ENCODE measurements at places on chromosomes 12 and 14.

GRCh38 chr14:83320837-83321236 lies 1787.2 kb upstream of the SEL1L start:
- DNase-seq, result no peak

DNA sequence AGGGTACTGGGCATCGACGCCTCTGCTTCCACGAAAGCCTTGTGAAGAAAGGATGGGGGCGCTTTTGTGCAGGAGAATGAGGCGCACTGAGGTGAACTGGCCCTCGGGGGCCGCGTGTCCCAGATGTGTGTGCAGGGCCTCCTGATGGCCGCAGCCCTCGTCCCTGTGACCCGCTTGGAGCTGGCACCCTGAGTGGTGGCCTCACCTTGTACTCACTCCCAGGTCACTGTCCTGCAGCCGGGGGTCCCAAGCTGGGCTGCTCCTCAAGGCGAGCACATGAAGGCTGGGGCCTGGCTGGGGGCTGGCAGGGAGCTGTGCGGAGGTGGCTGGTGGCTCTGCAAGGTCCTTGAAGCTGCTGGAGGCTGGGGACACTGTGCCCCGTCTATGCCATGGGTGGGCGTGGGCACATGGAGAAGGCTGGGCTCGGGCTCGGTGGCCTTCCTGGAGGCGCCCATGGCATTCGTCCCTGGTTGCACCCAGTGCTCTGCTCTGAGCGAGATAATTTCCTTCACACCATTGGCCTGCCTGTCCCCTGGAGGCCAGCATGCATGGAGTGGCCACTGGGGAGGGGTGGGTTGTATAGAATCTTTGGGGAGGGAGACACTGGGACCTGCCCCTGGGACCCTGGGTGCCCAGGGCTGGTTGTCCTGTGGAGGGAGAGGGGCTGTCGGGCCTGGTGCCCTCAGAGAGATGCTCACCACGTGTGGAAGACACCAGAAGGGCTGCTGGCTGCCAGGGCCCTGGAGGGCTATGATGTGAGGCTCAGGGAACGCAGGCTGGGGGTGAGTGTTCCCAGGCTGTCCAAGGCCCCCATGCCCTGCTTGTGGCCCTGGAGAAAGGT lies 79.3 kb downstream of the TMEM121 start:
- no peak for DNase-seq

- no peak for DNase-seq
Observed at GRCh38 chr12:93594766-93595311, 22.4 kb downstream of the SOCS2 start.

DNA sequence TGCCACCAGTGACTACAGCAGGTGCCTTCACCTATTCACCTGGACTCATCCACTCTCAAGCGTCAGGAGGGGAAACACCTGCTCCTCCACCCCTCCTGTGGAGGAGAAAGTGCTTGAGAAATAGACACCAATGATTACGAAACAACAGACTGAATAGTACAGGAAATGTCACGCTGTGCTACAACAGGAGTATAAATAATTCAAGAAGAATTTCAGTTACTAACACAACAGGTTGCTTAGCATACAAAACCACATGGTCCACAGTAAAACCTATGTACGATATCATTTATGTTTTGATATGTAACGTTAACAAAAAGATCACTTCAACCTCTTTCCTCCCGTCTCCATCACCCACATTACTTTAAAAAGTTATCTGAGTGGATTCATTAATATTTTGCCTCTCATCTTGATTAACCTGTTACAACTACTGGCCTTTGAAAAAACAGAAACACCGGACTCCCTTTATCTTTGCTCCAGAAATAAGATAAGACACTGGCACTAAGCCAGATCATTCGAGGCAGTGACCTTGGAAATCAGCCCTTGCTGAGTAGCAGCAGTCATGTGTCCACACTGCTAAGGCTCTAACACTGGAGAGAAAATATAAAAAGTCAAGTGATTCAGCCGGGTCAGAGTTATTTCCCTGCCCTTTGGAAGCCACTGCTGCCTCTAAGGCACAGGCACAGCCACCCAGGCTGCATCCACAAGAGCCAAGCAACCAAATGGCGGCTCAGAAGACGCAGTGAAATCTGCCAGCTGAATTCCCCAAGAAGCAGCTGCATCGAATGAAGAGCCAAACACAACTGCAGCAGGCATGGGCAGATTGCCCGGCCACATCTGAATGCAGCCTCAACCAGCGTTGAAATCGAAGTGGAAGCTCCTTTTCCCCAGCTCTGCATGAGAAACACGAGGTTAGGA lies 40.9 kb downstream of the NT5DC3 start:
- peak; percentile 92 for DNase-seq

- DNase-seq, result no peak
Observed at GRCh38 chr14:94180655-94181271, 6.6 kb downstream of the PPP4R4 start.

- DNase-seq, result peak; percentile 96
Observed at GRCh38 chr14:96265383-96266095, 9.5 kb downstream of the BDKRB1 start.

GRCh38 chr14:24849471-24849870 lies 200.5 kb downstream of the STXBP6 start:
- DNase-seq, result no peak

GRCh38 chr12:111413442-111414086 lies 7.8 kb downstream of the SH2B3 start:
- no peak for DNase-seq

DNA sequence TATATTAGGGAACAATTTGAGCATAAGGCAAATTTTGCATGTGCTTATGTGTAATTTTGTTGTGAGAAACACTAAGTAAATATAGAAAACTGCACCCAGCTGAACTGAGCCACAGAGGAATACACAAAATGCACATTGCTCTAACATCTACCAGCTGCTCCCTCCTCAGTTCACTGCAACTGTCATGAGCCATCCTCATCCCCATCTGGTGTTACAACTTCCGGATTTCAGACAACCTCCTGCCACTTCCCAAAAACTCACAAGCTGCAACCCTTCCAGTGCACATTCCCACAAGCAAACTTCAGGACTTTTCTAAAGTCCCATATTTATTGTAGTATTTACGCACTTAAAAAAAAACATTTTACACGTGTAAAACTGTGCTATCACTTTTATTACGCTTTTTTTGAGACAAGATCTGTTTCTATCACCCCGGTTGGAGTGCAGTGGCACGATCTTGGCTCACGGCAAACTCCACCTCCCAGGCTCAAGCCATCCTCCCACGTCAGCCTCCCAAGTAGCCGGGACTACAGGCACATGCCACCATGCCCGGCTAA lies 169.1 kb upstream of the TBX3 start:
- no peak for DNase-seq

DNA sequence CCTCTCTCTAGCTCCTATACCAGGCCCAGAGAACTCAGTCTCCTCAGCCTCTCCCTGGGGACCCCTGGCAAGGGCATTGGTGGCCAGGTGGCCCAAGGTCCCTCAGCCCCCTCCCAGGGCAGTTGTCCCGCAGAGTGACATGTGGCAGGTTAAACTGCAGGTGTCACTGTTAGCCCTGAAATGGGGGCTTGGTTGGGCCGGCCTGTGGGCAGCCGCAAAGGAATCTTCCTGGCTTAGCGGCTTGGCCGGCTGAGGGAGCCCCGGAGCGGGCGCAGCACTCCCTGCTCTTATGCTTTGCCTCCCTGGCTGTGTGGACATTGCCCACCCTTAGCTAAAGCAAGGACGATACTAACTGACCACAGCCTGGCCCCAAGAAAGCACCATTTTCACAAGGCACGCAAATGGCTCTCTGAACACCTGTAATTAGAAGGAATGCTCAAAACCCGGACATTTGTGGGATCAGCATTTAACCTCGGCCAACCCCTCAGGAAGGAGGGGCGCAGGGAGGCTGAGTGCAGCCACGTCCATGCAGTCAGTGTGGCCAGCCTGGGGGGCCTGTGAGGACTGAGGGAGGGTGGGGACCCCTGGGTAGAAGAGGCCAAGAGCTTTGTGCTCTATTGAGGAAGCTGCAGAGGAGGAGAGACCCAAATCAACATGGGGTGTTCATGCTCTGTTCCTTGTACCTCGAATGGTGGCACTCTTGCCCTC lies 82.2 kb downstream of the PAPOLA start:
- DNase-seq, result peak; percentile 31

GRCh38 chr12:108151533-108152169 lies 22.6 kb downstream of the WSCD2 start:
- no peak for DNase-seq

DNA sequence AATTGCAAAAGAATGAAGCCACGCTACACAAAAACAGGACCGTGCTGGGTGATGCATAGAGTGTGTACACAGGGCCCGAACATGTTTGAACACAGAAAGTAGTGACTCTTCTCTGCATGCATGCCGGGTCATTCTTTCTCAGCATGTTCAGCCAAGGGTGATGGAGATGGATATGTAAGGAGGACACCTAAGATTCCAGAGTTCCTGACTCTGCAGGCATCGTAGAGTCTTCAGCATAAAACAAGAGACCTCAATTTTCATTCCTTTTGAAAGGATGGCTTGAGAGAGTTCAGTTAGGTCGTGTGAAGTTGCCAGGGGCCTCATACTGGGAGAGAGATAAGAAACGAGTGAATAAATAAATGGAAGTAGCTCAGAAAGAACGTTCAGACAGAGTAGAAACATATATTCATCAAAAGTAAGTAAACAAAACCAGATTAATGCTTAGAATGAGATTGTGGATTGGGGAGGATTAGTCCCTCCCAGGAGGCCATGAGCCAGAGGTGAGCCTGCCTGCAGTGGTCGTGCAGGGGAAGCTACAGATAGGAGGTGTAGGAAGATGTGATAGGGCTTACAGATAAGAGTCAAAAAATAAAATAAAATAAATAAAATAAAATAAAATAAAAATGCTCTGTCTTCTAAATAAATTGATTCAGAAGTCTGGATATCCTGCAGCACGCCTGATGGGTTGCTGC lies 27.6 kb upstream of the SEL1L start:
- DNase-seq, result no peak

DNA sequence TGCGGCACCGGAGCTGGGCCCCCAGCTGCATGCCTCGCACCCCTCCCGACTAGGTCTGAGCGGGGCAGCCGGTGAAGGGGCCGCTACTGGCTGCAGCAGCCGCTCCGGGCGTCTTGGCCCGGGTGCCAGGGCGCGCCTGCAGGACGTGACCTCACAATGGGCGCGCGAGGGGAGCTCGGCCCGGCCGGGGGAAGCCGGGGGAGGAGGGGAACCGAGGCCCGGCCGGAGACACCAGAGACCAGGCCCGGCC lies 353 bp downstream of the BAG5 start:
- DNase-seq, result no peak

DNA sequence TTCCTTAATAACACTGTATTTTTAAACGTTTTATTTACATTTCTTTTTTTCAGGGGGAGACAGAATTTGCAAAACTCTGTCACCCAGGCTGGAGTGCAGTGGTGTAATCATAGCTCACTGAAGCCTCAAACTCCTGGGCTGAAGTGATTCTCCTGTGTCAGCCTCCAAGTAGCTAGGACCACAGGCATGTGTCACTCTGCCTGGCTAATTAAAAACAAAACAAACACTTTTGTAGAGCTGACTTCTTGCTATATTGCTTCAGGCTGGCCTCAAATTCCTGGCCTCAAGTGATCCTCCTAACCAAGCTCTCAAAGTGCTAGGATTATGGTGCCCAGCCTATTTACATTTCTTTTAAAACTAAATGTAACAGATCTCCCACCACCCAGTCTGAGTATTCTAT lies 12.7 kb downstream of the CPSF6 start:
- DNase-seq, result no peak

- DNase-seq, result no peak
Observed at GRCh38 chr12:131177599-131177998, 223.9 kb downstream of the ADGRD1 start.

GRCh38 chr12:119956047-119956446 lies 33.0 kb upstream of the BICDL1 start:
- DNase-seq, result no peak

GRCh38 chr14:101926620-101927019 lies 37.8 kb upstream of the DYNC1H1 start:
- DNase-seq, result no peak

- no peak for DNase-seq
Observed at GRCh38 chr12:12224240-12224940, 42.5 kb downstream of the LRP6 start.

GRCh38 chr12:108804271-108804953 lies 53.0 kb downstream of the SSH1 start:
- no peak for DNase-seq

DNA sequence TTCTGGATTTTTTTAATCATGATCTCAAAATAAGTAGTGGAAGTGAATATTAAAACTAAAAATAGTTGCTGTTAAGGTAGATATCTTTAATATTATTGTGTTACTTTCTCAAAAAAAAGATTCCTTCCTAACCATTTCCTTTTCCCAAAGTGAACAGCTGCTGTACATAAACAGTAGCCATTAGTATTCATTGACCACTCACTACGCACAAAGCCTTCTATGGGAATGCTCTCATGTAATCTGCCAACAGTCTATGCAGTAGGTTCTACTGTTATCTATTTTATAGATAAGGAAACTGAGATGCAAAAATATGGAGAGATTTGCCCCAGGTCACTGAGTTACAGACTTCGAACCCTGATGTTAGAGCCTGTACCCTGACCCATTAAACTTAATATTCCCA lies 32.1 kb downstream of the ZFP36L1 start:
- no peak for DNase-seq

- no peak for DNase-seq
Observed at GRCh38 chr12:52585946-52586345, 12.3 kb upstream of the KRT74 start.

- no peak for DNase-seq
Observed at GRCh38 chr12:108296945-108297344, 42.2 kb downstream of the CMKLR1 start.

GRCh38 chr12:118337194-118337838 lies 35.4 kb downstream of the TAOK3 start:
- no peak for DNase-seq

GRCh38 chr12:6323340-6323994 lies 13.0 kb downstream of the PLEKHG6 start:
- DNase-seq, result peak; percentile 76

DNA sequence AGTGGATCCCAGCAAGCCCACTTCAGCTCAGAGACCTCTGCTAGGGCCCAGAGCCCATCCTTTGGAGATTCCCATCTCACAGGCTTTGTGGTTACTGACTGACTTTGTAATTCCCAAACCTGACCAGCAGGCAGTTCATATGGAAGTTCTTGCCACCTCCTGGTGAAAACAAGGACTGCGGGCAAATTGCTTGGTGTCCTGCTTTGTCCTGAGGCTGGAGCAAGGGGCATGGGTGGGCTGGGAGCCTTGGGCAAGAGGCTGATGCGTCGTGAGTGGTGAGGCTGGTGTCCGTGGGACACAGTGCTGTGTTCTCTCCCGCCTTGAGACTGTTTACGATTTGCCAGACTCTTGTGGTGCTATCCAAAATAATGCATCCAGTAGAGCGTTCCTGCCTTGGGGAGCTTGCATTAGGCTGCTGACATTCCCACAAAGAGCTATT lies 91.0 kb downstream of the LRRC74A start:
- DNase-seq, result peak; percentile 68
